ENCODE measurements at places on chromosomes 4 and X. TPM values are rescaled to one million over a fixed set of nuclear protein-coding genes. Genes with fewer than 3 reads are reported as not detected.

GRCh38 chrX:120251471-120252011 lies 929 bp downstream of the ZBTB33 start:
- DNase-seq, result peak; percentile 31

NXT2 gene
- 10.7 TPM for total RNA-seq

- no peak for DNase-seq
Measured at GRCh38 chr4:147984065-147984777, 252.3 kb downstream of the ARHGAP10 start.

GRCh38 chrX:123803331-123803983 lies 56.4 kb upstream of the XIAP start:
- DNase-seq, result peak; percentile 41

VEGFD gene
- total RNA-seq, result 42.3 TPM

BANK1 gene
- total RNA-seq, result 13.2 TPM

GATA1 gene
- 3.1 TPM for total RNA-seq

DNA sequence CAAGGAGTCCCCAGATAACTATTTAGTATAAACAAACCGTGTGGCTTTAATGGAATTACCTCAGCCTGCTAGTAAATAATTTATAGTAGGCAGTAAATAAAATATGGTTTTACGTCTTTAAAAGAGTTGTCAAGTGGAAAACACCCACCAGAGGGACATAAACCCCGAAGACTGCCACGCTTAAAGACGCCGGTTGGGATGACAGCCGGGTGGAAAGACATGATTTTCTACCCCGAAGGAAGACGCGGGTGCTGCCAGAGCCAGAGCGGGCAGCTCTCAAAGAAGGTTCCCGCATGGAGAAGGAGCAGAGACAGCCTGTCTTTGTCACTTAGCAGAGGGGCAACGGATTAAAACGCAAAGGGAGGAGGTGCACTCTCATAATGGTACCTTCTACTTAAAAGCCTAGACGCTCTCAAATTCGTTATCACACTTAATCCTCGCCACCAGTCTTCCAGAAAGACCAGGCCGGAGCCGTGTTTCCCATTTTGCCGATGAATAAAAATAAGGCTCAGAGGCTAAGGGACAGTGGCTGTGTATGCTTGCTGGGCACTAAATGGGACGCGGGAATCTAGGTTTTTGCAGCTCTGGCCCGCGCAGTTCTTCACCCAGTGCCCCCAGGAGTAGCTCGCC lies 140.5 kb upstream of the ZIC3 start:
- no peak for DNase-seq

FMR1NB gene
- not detected for total RNA-seq

DNA sequence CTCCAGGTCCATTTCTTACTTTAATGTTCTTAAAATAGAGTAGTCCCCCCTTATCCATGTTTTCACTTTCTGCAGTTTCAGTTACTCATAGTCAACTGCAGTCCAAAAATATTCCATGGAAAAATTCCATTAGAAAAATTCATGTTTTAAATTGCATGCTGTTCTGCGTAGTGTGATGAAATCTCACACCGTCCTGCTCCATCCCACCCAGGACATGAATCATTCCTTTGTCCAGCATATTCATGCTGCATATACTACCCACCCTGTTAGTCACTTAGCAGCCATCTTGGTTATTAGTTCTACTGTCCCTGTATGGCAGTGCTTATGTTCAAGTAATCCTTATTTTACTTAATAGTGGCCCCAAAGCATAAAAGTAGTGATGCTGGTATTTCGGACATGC lies 5.4 kb upstream of the PDLIM5 start:
- DNase-seq, result no peak

DNA sequence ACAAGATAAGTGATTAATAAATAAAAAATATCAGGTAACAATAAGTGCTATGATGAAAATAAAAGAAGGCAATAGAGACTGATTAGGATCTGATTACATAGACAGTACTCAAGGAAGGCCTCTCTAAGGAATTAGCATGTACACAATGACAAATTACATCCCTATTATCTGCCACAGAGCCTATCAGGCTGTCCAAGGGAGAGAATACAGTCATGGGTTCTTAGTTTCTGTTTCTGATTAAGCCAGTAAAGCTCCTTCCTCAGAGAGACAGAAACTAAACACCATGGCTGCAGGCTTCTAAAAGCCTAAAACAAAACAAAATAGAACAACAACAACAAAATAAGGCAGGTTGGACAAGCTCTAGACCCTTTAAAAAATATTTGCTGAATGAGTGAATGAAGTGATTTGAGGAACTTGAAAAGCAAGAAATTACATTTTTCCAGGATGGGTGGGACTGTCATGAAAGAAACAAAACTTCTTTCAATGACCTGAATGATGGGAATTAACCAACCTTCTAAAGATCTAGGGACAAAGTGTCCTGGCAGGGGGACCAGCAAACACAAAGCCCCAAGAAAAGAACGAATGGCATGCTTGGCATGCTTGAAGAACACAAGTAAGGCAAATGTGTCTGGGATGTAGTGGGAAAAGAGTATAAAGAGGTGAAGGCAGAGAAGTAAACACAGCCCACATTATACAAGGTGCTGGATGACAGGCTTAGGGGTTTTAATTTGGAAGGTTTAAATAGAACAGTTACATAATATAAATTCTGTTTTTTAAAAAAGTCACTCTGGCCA lies 44.1 kb downstream of the NAA11 start:
- DNase-seq, result no peak

DNA sequence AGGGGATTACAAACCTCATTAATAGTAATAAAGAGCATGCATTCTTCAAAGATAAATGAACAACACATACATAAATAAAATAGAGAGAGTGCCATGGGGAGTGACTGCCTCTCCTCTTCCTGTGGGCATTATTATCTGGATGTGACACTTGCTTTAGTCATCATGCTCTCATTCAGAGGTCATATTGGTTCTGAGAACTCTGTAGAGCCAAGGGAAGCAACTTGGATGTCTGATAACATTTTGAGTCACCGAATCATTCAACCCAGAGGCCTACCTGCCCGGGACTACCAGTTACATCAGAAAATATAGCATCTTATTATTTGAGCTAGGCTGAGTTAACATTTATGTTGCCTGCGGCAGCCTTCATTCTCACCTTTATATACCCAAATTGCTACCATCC lies 489.5 kb downstream of the STIM2 start:
- DNase-seq, result no peak

CNKSR2 gene
- total RNA-seq, result 9.3 TPM
